ENCODE measurements at places on chromosomes 2 and 18.

DNA sequence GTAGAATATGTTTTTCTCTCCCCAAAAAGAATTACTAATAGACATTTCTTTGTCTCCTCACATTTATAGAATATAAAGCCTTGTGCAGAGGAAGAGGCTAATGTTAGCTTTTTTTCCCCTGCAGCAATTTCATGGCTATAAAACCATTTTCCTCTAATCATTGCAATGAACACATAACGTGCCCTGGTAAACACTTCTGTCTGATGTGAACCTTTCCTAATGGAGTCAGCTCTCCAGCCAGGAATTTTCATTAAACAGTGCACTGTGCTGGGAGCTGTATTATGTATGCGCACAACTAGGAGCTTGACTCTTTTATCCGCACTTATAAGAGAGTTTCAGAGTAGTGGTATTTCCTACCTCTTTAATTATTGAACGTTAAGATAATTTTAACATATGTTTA is 63.9 kb upstream of the SPATS2L start:
- DNase-seq = no peak

DNA sequence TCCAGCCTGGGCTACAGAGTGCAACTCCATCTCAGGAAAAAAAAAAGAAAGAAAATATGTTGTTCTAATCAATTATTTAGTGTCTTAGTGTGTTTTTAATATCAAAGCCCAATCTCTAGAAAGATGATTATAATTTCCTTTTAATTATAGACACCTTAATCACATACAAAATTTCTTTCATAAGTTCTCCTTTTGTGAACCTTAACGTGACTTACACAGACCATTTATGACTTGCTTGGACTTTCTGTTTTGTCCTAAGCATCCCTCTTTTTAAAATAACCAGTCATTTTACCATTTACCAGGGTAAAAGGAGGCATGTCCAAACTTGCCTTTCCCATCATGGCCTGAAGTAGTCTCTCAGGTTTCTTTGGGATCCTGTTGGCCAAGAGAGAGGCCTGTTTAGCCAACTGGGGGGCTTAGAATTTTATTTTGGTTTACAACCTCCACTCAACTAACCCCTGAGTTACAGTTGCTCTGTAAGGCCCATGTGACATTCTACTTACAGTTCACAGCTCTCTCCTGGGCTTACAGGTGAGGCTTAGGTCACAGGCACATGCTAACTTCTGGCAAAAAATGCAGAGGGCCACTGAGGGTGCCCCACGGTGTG is 23.9 kb upstream of the GPR155 start:
- DNase-seq = no peak

GRCh38 chr2:214215107-214215506 is 195.7 kb upstream of the VWC2L start:
- no peak for DNase-seq

DNA sequence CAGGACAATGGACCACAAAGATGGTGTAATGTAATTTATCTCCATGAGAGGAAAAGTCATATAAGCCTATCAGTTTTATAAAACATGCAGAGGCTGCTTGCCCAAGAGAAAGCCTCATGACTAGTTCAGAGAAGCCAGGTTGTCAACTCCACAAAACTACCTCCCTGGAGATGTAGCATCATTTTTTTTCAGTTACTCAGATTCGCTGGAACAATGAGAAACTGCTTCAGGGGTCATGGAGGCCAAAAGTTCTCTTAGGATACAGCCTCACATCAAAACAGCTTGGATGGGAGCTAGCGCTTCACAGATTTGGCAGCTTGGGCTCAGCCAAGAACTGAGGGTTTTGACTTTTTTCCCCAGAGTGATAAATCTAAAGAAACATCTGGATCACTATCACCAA is 263.5 kb downstream of the INSIG2 start:
- DNase-seq = no peak

Measured in CD4-positive, alpha-beta T cell treated with Interferon alpha-2 for 1 hour (primary cell).